ENCODE measurements at places on chromosomes 3 and 15.

GRCh38 chr3:192862408-192863090, 55.1 kb downstream of the MB21D2 start:
- no peak for DNase-seq

GRCh38 chr3:120102674-120103073, 8.4 kb upstream of the GSK3B start:
- DNase-seq = no peak

- DNase-seq = no peak
Measured at GRCh38 chr3:110814170-110815007, 257.2 kb upstream of the NECTIN3 start.

DNA sequence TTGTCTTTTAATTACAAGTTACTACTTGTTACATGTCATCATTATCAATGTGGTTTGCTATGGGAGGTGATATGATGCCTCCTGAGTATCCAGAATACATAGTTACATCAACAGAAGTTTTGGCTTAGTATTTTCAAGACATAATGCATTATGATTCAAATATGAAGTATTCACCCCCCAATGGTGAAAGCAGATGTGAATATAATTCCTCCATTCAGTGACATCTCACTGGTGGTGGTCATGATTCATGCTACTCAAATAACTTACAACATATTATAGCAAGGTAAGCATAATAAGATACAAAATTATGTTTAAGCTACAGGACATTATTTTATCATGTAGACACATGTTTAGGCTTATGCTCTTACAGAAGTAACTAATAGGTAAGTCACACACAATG, 34.9 kb upstream of the TTBK2 start:
- no peak for DNase-seq

- DNase-seq = no peak
Measured at GRCh38 chr3:107211608-107212007, 165.6 kb upstream of the CCDC54 start.

DNA sequence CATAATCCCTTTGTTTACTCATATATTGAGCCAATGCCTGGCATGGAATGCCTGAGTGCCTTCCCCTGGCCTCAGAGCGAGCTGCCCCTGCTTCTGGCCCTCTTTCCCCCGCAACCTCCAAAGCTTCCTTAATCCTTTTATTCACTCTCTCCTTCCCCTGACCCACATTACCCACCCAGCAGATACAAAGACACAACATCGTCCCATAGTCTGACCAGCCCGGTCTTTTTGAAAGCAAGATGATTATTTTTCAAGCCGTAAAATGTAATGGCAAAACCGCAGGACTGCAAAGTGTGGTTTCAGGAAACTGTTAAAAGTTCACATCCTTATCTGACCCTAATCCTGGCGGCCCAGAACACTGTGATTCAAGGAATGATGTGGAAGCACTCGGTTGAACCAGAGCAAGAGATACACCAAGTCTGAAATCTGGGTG, 78.4 kb upstream of the LRTM1 start:
- no peak for DNase-seq

- no peak for DNase-seq
Measured at GRCh38 chr3:176009256-176009655, 1150.1 kb downstream of the NAALADL2 start.

- no peak for DNase-seq
Measured at GRCh38 chr3:190258634-190259033, 63.6 kb downstream of the CLDN1 start.

DNA sequence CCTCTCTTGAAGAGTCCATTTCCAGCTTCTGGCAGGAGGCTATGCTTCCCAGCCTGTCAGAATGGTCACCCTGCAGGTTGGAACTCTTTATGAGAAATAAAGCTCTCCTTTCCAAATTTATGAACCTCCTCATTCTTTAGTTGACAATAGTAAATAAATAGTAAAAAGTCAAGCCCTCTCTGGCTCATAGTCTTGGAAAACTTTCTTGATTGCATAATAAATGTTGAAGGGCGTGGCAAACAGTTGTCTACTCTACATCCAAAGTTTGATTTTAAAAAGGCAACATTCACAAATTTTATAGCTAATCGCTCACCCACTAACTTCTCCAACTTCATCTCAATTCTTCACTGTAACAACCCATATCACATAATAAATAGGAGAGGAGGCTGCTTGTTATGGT, 58.8 kb downstream of the MCF2L2 start:
- DNase-seq = no peak

DNA sequence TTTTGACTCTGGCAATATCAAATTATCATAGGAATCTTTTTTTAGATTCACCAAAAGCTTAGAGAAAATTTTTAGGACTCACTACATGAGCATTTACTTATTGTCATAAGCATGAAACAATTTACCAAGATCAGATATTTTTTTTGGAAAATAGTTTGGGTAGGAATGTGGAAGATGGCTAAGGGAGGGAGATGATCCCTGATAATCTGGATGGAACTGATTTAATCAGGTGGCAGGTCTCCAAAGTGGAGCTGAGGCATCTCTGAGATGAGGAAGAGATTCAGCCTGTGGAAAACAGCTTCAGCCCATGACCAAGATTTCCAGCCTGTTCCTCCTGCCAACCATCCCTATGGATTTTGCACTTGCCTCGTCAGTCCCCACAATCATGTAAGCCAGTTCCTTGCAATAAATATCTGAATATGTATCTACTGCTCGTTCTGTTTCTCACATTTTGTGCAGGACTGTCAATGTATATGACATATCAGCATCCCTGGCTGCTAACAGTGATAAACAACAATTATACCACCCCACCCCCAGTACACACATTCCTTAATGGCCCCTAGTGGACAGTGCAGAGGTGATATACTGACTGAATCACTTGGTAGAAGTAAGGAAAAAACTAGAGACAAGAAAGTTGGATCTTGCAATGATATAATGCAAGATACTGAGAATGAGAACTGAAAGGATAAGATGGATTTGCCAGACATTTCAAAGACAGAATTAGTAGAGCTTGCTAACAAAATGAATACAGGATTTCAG, 183.8 kb downstream of the NEK10 start:
- DNase-seq = no peak

- no peak for DNase-seq
Measured at GRCh38 chr3:81300324-81300927, 461.0 kb downstream of the GBE1 start.

DNA sequence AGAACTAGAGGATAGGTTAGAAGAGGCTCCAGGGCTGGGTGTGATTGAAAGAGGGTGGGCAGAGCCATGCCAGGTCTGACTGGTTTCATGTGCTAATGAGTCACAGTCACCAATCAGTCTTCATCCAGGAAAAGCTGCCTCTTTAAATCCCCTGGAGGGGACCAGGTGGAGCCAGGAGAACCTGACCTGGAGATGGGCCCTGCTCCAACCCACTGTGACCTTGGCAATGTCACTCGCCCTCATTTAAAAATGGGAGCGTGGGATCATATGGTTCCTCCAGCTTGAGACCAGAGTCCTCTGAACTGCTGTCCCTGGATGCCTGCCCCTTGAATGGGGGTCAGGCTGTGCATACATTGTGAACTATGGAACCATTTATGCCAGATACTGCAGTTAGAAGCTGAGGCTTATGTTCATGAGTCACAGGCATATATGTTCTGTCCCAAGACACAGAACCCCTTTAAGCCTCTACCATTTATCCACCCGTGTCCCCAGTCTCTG, 23.0 kb downstream of the HES1 start:
- no peak for DNase-seq

- DNase-seq = no peak
Measured at GRCh38 chr3:36480911-36481648, 100.8 kb downstream of the STAC start.

DNA sequence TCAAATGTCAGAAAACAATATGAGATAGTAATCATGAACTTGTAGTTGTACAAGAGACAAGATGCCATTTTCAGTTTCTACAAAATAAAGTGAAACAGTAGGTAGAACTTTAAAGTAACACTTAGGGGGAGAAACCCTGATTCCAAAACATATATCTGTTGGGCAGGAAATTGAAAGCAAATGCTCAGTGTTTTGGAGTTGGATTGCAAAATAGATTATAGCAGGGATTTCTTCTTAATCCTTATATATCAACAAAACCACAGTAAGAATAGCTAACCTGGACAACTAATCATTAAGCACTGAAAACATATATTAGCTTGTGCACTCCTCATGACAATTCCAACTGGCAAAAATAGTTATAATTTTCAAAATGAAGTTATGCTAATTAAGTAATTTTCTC, 46.9 kb downstream of the COMMD2 start:
- DNase-seq = no peak

GRCh38 chr3:99639579-99639978, 1.2 kb downstream of the COL8A1 start:
- DNase-seq = no peak

DNA sequence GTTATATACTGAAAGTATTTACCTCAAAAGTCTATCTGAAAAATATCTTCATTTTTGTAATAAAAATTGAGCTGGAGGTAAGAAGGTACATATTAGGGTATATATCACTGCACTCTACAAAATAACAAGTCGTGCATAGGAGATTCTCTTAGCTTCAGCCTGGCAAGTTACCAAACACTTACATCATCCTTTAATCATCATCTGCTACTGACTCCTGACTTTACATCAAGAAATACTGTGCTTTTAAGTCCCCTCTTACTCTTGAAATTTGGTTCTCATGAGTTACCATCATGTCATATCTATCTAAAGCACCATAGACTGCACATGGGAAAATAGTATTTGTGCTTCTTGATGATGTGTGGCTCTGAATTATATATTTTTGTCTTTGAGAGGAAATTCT, 50.8 kb downstream of the LYSMD4 start:
- DNase-seq = no peak

DNA sequence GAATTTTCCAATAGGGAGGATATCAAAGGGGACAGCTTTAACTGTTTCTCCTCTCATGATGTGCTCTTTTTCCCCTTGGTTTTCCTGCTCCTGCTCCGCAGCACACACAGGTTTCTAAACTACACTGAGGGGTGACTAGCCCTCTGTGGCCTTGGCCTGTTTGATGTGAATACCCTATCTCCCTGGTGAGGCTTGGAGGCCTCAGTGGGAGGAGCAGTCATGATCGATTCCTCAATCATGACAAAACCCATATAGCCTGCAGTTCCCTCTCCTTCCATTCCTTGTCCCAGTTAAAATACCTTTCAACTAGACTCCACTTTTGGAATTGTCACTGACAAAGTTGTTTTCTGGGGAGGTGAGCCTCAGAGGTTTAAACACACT, 24.0 kb upstream of the USP3 start:
- DNase-seq = no peak

DNA sequence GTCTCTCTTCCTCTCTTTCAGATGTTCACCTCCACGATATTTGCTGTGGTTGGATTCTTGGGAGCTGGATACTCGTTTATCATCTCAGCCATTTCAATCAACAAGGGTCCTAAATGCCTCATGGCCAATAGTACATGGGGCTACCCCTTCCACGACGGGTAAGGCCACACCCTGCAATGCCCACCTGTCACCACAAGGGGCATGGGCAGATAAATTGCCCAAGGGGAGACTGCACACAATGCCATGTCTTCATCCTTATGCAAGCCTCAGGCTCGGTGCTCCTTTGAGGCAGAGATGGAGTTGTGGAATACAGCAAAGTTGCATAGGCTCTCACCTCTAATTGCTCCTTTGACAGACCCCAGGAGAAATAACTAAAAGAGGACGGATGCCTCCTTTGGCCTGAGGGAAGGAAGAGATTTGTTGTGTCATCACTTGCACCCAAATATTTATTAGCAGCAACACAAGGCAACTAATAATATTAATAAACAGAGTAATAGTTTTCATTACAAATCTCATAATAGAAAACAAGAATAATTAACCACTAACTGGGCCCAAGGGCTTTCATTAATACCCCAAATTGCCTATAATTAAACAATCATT, 13.2 kb downstream of the TM4SF4 start:
- no peak for DNase-seq

DNA sequence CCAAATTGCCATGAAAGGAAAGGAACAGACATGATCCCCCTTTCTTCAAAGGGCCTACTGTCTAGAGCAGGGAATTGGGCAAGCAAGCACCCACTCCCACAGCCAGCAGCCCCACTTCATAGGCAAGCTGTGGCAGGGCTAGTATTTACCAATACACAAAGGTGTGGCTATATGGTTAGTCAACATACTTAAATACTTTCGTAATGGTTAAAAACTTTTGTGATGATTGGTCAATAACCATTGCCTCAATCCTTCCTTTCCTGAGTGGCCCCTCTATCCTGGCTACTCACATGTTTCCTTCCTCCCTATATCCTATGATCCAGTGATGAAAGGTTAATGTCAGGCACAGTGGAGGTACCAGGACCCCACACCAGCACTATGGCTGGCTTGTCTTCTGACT, 30.1 kb upstream of the ARL8B start:
- DNase-seq = no peak

DNA sequence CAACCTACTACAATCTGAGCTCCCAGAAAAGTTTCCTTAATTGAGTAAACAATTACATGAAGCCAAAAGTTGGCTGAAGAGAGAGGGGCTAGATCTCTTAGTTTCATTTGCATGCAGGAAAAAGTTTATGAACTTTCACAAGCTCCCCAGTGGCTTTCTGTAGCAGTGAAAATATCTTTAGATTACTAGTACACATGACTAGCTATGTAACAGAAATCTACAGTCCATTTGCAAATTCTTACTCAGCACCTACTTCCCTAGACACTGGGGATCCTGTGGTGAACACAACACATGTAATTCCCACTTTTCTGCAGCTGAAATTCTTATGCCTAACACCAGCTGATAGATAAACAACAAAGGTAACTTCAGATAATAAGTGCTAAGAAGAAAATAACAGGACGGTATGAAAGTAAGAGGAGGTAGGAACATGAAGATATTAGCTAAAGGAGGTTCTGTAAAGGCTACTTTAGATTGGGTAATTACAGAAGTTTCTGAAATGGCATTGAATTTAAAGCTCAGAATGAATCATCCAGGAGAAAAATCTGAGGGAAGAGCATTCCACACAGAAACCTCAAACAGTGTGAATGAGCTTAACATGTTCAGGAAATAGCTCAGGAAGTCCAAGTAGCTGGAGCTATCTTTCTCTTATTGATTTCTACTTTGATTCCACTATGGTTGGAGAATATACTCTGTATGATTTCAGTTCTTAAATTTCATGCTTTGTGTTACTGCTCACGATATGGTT, 204.8 kb downstream of the MAGI1 start:
- DNase-seq = no peak

GRCh38 chr3:53238051-53238850, 17.6 kb downstream of the TKT start:
- peak; percentile 49 for DNase-seq

GRCh38 chr3:54527953-54528352, 399.9 kb downstream of the LRTM1 start:
- DNase-seq = no peak

DNA sequence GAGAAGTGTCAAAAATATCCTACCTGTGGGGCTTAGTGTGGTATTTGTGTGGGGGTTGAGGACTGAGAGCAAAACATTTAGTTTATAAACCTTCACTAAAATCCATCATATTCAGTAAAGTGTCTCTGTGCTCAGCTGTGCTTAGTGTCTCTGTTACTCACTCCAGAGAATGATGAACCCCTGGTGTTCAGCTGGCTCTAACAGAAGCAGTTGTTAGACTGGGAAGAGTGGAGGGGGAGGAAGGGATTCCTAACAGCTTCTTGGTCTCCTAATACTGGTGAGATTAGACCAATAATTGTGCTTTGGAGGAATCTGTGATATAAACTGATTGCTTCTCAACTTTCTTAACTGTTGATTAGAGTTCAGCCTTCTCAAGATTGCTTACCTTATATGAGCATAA, 1123.5 kb downstream of the ROBO2 start:
- DNase-seq = no peak
